ENCODE measurements at places on chromosomes 5 and 9.

DNA sequence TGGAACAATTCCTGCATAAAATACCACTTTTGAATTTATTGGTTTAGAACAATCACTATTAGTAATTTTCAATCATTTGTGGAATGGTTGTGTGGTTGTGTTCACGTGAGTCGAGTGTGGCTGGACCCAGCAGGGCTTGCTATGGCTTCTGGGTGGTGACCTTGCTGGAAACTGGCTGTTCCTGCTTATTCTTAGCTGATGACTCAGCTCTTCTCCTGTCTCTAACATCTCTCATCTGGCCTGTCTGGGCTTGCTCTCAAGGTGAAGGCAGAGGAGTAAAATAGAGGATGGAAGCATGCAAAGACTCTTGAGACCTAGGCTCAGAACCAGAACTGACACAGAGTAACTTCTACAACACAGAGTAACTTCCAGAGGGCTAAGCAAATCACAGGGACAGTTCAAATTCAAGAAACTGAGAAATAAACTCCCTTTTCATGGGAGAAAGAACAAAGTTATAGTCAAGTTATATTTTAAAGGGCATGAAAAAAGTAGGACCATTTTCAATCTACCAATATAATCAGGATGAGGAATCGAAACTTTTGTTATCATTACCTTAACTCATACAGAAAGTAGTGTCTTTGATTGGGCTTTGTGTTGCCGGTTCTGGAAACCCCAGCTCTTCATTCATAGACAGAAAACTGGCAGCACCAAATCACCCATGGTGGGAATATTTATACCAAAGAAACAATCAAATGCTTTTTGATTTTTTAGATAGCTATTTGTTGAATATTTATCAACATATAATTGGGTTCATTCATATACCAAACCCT, 665.1 kb downstream of the CDH18 start:
- H3K27me3 ChIP-seq: no peaks in the 10 kb centered on the region
- H3K4me1 ChIP-seq: no peaks in the 10 kb centered on the region
- H3K27ac ChIP-seq: no peak overlapping the region
- no peak for DNase-seq
- no peak overlapping the region for H3K4me3 ChIP-seq

DNA sequence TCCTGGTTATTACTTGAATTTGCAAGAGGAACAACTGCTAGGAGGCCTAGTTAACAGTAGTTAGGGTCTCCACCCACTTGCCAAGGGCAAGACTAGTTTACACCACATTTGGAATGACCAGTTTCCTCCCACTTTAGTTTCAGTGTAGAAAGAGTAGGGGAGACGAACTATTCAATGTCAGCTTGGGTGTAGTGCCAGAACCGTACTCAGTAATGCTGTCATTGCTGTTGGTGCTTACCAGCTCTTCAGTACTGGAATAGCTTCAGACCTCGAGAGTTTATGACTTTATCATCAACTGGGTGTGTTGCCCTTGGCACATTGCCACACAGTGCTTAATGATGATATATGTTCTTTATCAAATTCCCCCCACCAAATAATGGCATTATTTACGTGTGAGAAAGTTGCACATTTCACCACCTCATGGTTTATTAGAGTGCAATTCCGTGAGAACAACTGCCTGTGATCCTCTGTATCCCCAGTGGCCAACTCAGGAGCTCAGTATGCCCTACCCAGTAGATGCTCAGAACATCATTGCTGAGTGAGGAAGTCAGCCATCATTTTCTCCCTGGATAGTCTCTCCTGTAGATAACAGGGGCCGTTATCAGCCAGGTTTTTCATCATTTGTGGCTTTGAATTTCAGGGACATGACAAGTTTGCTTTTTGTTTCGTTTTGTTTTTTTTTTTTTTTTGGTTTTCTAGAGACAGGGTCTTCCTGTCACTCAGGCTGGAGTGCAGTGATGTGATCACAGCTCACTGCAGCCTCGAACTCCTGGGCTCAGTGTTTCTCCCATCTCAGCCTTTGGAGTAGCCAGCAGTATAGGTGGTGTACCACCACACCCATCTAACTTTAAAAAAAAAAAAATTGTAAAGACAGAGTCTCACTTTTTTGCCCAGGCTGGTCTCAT, 67.3 kb downstream of the DOCK8 start:
- H3K27me3 ChIP-seq: peaks cover 6% of the 10 kb centered on the region
- H3K4me1 ChIP-seq: no peaks in the 10 kb centered on the region
- H3K36me3 ChIP-seq: no peaks in the 10 kb centered on the region
- DNase-seq: no peak

DNA sequence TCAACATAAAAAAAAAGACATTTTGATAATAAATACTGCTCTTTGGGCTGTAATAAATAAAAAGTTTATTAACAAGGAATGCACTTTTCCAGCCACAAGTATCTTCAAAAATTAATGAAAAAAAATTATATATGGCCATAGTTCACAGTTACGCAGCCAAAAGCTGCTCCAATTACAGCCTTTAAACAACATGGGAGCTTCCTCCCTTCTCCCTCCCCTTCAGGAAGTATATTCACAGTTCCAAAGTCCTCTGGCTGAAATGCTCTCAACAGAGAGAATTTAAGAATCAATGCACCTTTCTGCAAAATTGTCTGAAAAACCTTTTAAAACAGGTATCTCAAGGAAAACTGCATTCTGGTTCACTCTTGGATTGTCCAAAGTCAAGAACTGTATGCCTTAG, 5.9 kb downstream of the PLK2 start:
- DNase-seq: no peak
- H3K4me3 ChIP-seq: peak overlapping the region; percentile 90

DNA sequence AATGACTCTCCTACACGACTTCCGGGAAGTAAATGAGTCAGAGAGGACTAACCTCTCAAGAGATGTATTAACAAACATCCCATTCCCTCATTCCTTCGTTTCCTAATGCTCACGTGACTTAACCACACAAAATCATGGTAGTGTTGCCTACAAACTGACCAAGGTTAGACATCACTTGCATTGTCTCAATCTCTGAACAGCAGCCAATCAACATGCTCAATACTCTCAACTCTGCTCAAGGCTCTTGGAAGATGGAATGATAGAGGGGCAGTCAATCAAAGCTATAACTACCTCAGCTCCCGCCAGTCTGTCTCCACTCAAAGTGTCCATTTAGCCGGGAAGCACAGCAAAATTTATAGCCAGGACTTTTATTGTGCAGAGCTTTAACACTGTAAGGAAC, 143.8 kb upstream of the PIK3R1 start:
- H3K27me3 ChIP-seq: no peaks in the 10 kb centered on the region
- DNase-seq: no peak
- H3K36me3 ChIP-seq: no peaks in the 10 kb centered on the region
- no peak overlapping the region for H3K4me3 ChIP-seq

GRCh38 chr5:143796125-143796524, 15.8 kb upstream of the HMHB1 start:
- DNase-seq: no peak
- H3K36me3 ChIP-seq: no peaks in the 10 kb centered on the region
- H3K27ac ChIP-seq: no peak overlapping the region

- no peaks in the 10 kb centered on the region for H3K4me1 ChIP-seq
- H3K36me3 ChIP-seq: no peaks in the 10 kb centered on the region
- no peak overlapping the region for H3K4me3 ChIP-seq
- no peaks in the 10 kb centered on the region for H3K27me3 ChIP-seq
- no peak for DNase-seq
- no peak overlapping the region for H3K27ac ChIP-seq
These were observed 65.3 kb downstream of the RGS3 start for GRCh38 chr9:113528811-113529210.

All from SK-N-SH (cell line).